Posterior vena cava (tissue), 2 donors: ENCODE measurements at places on chromosomes 12 and 14.

DNA sequence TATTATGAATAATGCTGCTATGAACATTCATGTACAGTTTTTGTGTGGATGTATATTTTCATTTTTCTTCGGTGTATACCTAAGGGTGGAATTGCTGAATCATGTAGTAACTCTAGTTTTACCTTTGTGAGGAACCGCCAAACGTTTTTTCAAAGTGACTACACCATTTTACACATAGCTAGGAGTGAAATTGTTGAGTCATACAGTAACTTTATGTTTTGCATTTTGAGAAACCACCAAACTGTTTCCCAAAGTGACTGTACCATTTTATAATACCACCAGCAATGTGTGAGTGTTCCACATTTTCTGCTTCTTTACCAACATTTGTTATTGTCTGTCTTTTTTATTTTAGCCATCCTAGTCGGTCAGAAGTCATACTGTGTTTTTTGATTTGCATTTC, 3.1 kb upstream of the TPH2 start:
- no peak for DNase-seq

GRCh38 chr14:103606963-103607668, 21.9 kb upstream of the KLC1 start:
- peak; percentile 92 for DNase-seq

GRCh38 chr14:67513631-67514108, 19.4 kb upstream of the PLEKHH1 start:
- no peak for DNase-seq

DNA sequence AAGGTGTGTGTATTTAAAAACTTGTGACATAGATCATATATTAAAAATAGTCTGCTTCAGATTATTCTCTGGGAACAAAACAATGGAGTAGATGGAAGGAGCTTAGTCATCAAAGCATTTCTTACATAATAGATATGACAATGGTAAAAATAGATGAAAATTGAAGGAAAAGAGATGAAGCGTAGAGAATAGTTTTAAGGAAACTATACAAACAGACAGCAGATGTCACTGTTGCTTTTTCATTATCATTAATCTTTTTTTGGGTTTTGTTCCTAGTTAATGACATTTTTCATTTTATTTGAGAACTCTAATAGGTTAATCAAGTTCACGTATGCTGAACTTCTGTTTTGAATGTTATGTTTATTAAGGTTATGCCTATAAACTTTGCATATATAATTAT, 149.2 kb upstream of the FBXO33 start:
- DNase-seq = no peak

DNA sequence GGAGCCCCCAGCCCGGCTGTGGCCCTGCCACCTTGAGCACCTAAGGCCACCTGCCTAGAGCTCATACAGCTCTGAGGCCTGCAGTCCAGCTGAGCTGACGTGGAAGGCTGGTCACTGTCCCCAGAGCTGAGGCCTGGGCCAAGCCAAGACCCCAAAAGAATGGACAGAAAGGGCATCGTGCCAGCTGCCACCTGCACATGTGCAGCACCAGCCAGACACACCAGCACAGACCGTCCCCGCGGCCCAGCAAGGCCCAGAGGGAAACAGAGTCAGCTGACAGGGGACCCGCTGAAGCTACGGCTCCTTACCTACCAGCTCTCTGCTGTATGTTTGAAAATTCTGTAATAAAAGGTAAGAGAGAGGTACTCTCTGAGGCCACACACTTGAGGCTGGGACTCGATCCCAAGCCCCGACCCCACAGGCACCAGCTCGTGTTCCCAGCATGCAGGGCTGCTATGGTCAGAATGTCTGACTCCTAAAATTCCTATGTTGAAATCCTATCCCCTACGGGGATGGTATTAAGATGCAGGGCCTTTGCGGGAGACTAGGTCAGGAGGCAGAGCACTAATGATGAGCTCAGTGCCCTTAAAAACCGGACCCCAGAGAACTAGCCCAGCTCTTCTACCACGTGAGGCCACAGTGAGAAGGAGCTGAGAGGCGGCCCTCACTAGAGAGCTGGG, 25.4 kb downstream of the BRF1 start:
- no peak for DNase-seq

GRCh38 chr12:110561471-110562201, 21.5 kb downstream of the PPTC7 start:
- no peak for DNase-seq

- no peak for DNase-seq
Measured at GRCh38 chr14:82778008-82778590, 1244.4 kb upstream of the SEL1L start.

DNA sequence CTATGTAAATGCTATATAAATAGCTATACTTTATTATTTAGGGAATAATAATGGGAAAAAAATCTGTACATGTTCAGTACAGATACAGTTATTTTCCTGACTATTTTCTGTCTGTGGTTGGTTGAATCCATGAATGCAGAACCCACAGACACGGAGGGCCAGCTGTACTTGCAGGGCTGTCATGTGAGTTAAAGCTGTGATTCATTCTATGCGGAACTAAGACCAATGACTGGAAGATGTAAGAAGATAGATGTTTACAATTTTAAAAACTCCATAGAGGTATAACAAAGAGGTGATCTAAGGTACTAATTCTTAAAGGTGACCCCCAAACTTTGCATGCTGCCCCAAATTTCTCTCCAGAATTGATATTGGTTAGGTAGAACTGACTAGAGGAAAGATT, 14.6 kb downstream of the PCNX4 start:
- no peak for DNase-seq

DNA sequence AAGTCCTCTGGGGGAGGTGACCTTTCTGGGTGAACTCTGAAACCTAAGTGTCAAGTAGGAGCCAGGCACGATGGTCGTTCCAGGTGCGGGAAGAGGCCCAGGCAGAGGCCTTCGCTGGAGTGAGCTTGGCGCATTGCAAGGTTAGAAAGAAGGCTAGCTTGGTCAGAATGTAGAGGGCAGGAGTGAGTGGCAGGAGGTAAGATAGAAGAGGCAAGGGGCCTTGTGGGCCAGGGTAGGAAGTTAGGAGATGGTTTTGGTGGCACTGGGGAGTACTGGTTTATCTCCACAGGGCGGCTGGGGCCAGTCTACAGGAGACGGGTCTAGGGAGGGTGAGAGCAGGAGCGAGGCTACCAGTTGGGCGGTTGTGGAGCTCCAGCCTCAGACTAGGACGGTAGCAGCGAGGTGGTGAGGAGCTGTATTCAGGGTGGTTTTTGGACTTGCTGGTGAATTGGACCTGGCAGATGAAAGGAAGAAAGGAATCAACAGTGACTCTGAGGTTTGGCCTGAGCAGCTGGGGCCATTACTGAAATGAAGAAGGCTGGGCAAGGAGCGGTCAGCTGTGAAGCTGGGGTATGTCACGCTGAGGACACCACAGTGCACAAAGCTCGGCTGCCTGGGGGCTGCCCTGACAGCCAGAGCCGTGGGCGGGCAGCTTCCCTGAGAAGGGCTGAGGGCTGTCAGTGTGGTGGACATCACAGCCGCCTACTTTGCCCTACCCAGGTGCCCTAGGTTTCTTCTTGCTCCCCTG, 9.0 kb downstream of the MLXIP start:
- DNase-seq = no peak

- no peak for DNase-seq
Measured at GRCh38 chr12:124148481-124149273, 146.2 kb upstream of the RFLNA start.

GRCh38 chr12:93380480-93381121, 2.9 kb downstream of the NUDT4 start:
- no peak for DNase-seq

- DNase-seq = no peak
Measured at GRCh38 chr12:11986165-11986564, 84.6 kb upstream of the BCL2L14 start.

GRCh38 chr12:76422543-76423438, 74.6 kb upstream of the BBS10 start:
- no peak for DNase-seq

DNA sequence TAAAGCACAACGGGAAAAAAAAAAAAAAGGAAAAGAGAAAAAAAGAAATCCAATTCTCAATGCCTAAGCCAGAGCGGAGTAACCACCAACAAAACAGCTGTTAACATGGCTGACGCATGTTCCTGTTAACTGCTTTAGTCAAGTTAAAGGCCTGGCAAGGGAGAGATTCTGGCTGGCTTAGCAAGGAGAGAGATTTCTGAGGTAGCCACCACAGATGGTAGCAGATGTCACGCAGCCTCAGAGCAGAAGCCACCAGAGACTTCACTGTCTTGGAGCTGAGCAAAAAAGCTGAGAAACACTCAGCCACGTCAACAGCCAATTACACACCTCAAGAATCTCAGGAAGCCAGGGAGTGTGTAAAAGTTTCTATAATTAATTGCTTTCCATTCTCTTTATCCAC, 87.1 kb downstream of the TMCC3 start:
- peak; percentile 31 for DNase-seq

GRCh38 chr14:31902002-31902401, 175.1 kb upstream of the ARHGAP5 start:
- DNase-seq = no peak

DNA sequence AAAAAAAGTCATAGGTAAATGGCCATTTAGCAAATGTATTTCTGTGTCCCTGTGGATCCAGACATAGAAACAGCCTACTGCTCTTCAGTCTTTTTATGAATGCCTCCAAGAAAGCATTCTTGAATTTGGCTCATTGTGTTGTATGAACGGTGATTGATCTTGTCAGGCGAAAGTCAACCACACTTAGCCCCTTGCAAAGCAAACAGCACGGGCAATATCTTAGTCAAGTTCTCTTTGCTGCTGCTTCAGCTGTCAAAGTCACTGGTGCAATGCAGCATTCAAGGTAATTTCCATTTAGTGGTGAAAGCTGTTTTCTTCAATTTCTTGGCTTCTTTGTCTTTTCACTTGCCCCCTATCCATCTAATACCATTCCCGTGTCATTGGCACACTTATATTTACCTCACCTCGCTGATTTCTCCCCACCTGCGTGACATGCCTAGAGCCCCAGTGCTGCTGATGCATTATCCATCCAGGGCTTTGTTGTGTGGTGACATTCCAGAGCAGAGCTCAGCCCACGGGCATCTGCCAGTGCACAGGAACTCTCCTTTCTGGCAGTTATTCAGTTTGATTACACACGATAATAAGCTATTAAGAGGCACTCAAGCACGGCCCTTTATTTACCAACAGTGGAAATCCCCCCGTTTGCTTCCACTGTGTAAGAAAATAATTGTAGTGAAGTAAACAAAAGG, 362.3 kb upstream of the NOVA1 start:
- no peak for DNase-seq

- DNase-seq = no peak
Measured at GRCh38 chr14:77041881-77042545, 13.5 kb upstream of the IRF2BPL start.

GRCh38 chr12:120468325-120468820, 1.2 kb downstream of the SRSF9 start:
- peak; percentile 81 for DNase-seq

DNA sequence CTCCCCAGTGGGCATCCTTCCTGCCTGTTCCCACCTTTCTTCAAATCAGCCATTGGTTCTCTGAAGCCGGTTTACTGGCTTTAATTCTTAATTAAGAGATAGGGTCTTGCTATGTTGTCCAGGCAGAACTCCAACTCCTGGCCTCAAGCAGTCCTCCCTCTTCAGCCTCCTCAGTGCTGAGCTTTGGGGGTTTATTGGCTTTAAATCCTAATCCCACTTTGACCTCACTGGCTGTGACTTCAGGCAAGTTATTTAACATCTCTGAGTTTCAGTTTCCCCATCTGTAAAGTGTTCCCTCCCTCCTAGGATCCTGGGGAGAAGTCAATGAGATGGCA, 2.1 kb upstream of the TRMT61A start:
- DNase-seq = no peak

GRCh38 chr12:50102646-50103309, 1.0 kb upstream of the GPD1 start:
- DNase-seq = peak; percentile 47

- DNase-seq = no peak
Measured at GRCh38 chr12:110785240-110785639, 42.5 kb upstream of the PPP1CC start.

DNA sequence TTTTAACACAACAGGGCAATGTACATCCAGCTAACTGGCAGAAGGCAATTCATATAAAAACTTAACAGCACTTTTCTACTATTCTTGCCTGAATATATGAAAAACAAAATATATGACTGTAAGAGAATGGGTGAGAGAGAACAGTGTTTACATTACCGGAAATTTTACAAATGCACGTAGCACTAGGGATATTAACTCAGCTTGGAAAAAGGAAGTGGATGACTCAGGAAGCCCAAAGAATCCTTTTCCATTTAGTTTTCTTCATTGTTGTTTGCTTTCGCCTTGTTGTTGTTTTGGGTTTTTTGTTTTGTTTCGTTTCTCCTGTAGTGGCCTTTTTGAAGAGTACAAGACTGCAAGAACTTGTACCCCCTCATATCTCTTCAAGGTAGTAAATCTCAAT, 295.5 kb downstream of the EGLN3 start:
- DNase-seq = no peak

DNA sequence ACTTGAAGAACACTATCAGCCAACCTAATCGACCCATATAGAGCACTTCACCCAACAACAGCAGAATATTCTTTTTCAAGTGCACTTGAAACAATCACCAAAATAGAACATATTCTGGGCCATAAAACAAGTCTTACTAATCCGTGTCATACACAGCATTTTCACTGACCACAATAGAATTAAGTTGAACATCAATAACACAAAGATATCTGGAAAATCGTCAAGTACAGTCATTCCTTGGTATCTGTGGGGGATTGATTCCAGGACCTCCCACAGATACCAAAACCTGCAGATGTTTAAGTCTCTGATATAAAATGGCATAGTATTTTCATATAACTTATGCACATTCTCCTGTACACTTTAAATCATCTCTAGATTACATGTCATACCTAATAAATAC, 295.7 kb downstream of the BCL11B start:
- no peak for DNase-seq

- no peak for DNase-seq
Measured at GRCh38 chr12:105352940-105353635, 22.6 kb downstream of the C12orf75 start.

DNA sequence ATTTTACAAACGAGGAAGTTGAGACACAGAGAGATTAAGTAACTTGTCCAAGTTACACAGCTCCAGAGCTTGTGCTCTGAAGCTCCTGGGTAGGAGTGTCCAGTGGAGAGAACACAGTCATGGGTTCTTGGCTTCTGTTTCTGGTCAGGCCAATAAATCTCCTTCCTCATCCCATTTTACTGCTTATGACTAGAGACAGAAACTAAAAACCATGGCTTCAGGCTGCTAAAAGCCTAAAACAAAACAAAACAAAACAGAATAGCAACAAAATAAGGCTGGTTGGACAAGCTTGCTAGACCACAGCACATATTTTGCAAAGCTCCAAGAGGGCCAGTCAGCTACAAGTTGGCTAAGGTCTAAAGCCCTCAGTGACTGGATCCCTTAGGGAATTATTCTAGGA, 49.8 kb downstream of the PTGER2 start:
- DNase-seq = no peak

DNA sequence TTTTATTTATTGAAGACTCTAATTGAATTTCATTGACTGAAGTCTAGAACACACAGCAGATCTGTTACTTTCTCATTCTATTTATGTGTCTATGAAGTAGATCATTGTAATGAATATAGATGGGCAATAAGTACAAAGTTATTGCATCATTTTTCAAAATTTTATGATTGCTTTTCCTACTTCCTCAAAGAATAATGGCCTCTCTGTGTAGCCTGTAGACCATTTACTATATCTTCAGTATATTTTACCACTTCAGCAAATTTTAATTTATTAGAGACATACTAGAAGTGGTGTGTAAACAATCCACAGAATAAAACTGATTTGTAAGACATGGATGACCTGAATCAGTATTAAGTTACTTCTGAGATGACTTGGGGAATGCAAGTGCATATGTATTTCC, 291.7 kb upstream of the FAR2 start:
- DNase-seq = no peak
